Dermis blood vessel endothelial cell (primary cell): ENCODE measurements at places on chromosomes 7 and 10. TPM values are rescaled to one million over a fixed set of nuclear protein-coding genes. Genes with fewer than 3 reads are reported as not detected.
A peak's percentile ranks its signal among the peaks of the same experiment; 100 is the strongest.

DNA sequence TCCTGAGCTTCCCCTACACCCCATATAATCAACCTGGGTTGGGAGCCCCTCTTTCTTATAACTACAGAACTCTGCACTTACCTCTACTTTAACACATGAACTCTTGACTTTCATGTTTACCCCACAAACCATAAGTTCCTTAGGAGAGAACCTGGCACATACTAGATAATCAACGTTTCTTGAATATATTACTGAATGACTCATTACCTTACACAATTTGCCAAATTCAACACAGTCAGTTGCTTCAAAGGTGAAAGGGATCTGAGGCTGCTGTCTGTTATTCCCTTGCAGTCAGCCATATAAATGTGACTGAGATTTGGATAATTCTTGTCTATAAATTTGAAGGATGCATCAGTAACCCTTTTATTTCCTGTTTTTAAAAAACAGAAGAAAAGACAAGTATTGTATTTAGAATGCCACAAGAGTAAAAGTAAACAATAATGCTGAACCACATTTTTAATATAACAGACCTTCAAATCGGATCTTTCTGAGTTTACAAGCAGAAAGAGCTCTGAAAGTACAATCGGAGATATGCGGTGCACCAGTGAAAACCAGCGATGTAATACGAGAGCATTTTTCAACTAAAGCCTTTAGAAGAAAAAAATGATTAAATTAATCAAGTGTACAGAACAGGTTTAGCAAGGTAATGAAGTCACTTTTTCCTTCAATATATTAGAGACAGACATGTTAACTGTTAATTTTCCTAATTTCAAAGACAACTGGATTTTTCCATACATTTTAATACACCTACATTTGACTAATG, 29.5 kb upstream of the LRRC17 start:
- peak; percentile 66 for DNase-seq

GRCh38 chr7:87797798-87798403, 78.3 kb downstream of the SLC25A40 start:
- peak; percentile 76 for DNase-seq

DNA sequence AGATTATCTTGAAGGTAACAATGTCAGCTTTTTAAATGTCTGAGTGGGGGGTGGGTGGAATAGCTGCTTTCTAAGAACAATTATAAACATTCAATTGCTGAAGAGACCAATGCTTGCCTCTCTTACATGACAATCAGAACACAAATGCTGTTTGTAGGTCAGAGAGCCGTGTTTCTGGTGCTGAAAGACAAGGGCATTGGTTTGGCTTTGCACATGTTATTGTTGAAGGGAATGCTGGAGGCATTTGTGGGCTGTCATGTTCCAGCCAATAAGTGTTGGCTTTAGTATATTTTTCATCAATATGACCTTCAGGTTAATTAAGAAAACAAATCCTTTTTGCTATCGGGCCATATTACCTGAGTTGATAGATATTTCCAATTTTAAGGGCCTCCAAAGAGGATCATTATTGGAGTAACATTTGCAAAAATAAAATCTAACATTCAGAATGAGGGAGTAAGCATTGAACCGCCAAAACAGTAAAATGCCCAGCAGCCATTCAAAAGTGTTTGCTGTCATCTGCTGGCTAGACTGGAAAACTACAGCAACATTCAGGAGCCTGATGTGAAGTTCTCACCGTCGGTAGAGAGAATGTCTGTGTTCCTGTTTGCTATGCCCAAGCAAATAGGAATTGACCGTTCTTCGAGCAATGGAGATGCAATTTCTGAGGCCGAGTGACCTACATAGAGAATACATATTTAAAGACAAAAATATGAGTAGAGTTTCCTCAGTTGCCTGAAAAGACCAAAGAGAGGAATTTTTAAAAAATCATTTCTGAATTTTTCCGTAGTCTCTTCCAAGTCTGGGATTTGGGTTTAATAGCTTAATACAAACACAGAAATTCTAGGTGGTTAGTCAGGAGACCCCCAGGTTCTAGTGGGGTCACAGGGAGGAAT, 118.9 kb downstream of the APBB1IP start:
- DNase-seq, result peak; percentile 45

- peak; percentile 33 for DNase-seq
Measured at GRCh38 chr7:100430493-100431285, 1.1 kb downstream of the MEPCE start.

DNA sequence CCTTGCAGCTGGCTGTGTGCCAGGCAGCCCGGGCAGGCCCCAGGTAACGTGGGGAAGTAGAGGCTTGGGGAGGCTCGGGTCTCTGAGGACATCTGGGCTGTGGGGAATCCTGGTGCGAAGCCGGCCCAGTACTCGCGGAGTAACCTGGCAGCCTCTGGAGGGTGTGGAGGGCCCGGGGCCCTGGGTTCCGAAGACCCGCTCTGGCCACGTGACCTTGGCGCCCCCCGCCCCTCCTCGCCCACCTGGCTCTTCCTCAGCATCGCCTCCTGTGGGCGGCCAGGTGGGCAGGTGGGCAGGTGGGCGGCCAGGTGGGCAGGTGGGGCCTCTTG, 143.1 kb downstream of the WDR37 start:
- no peak for DNase-seq

The NET1 gene
- total RNA-seq, result 21.1 and 34.8 TPM in 2 replicates

The CYP3A5 gene
- not detected in 2 replicates for total RNA-seq
